ENCODE measurements at places on chromosomes 16 and 17. TPM values are rescaled to one million over a fixed set of nuclear protein-coding genes. Genes with fewer than 3 reads are reported as not detected.

GRCh38 chr16:1820096-1820945, 6.3 kb downstream of the HAGH start:
- DNase-seq, result no peak

DNA sequence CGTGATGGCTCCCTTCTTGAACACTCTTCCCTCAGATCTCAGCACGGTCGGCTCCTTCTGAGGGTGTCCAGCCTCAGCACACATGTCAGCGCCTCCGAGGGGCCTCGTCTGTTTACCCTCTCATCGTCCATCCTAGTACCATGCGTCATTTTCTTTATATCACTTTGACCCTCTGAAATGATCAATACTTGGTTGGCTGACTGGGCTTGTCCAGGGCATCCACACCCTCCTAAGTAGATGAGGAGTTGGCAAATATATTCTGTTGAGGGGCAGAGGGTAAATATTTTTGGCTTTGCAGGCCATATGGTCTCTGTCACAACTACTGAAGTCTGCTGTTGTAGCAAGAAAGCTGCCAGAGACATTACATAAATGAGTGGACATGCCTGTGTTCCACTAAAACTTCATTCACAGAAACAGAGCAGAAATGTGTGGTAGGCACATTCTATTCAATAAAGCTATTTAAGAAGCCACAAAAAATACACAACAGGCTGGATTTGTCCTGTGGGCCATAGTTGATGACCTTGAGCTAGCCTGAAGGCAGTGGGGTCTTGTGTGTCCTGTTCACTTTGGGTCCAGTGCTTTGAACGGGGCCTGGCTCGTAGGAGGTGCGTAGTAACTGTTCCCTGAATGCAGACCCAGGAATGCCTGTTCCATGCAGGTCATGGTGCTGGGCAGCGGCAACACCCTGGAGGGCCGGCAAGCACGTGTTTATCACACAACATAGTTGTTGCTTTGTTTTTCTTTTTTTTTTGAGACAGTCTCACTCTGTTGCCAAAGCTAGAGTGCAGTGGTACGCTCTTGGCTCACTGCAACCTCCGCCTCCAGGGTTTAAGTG, 185.8 kb downstream of the SNX29 start:
- DNase-seq, result no peak

GRCh38 chr16:1913327-1914083, 4.7 kb downstream of the HS3ST6 start:
- no peak for DNase-seq

DNA sequence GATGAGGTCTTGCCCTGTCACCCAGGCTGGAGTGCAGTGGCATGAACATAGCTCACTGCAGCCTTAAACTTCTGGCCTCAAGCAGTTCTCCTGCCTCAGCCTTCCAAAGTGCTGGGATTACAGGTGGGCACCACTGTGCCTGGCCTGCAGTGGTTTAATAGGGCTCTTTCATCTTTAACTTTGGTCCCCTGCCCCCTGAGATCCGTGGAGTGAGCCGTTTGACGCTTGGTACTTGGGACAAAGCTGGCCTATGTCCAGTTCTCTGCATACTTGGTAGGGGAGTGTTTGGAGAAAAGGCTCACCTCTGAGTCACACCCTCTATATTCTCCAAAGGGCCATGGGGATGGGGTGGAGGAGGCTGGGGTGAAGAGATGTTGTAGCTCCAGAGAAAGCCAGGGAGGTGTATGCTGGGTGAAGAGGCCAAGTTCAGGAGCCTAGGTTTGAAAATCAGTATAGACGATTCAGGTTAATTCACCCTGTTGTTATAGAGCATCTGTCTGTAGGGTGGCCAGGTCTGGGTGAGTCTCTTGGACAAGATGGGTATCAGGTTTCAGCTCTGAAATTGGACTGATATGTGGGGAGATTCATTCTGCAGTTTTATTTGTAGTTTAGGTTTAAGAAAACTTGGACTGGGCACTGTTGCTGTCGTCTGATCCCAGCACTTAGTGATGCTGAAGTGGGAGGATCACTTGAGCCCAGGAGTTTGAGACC, 17.6 kb downstream of the ABCC1 start:
- no peak for DNase-seq

DNA sequence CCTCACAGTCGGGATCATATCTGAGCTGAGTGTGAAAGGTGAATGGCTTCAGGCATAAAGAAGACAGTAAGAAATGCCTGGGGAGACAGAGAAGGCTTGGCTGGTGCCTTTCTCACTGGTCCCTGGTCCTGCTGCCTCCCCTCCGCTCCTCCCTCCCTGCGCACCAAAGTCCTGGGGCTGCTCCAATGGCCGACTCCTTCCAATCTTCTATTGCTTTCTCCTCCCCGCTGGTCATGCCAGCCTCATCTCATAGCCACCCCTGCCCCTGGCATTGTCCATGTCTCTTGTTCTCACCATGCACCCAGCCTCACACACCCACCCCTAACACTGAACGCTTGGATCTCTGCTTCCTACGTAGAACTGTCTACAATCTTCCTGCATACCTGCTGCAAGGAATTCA, 18.0 kb downstream of the TLE7 start:
- DNase-seq, result no peak

- no peak for DNase-seq
These were observed 12.5 kb downstream of the DRC3 start for GRCh38 chr17:17985153-17985552.

GRCh38 chr16:84673203-84673535, 24.9 kb downstream of the KLHL36 start:
- no peak for DNase-seq

- DNase-seq, result no peak
These were observed 99.3 kb upstream of the C17orf78 start for GRCh38 chr17:37276475-37276874.

- DNase-seq, result no peak
These were observed 89.6 kb upstream of the MAF start for GRCh38 chr16:79690159-79690558.

- DNase-seq, result no peak
These were observed 128.5 kb downstream of the MRTFB start for GRCh38 chr16:14199624-14200023.

DNA sequence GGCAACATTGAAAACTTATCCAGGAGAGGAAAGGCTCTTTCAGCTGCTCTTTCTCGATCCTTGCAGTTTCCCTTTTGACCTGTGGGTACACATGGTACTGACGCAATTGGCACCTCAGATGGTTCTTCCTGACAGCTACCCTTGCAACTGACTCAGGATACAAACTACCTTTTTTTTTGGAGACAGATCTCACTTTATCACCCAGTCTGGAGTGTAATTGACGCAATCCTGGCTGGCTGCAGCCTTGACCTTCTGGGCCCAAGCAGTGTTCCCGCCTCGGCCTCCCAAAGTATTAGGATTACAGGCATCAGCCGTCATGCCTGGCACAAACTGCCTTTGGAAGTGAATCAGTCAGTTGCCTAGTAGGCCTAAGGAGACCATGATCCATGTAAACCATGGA, 607.2 kb downstream of the WWOX start:
- no peak for DNase-seq

DNA sequence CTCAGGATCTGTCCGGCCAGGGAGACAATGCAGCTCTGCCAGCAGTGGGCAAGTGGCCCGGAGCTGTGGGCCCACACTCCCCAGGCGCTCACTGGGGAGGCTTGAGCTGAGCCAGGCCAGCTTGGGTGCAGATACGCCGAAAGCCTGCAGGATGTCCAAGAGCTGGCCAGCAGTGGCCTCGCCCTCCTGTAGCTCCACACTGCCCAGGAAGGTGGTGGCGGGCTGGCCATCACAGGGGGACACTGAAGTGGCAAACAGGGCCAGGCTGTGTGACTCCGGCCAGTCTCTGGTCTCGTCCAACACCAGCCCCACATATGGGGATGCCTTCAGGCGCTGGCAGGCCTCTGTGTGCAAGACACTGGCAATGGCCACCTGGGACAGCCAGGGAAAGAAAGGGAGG, 9.6 kb downstream of the C17orf113 start:
- DNase-seq, result no peak

DNA sequence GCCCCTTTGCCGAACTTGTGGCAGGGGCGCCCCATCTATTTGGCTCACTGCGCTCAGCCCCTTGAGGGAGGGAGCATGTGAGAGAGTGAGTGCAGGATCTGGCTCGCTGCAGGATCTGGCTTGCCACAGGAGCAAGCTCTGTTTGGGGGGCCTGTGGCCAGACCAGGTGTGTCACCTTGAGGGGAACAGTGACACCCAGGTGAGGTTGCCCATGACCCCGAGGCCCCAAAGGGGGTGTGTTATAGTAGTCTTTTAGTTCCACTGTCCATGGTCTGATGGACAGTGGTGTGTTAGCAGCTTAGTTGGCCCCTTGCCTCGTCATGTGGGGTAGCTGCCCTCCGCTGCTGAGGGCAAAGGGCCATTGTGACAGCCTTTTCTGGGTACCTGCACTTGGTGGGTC, 41.6 kb downstream of the CCDC42 start:
- no peak for DNase-seq

DNA sequence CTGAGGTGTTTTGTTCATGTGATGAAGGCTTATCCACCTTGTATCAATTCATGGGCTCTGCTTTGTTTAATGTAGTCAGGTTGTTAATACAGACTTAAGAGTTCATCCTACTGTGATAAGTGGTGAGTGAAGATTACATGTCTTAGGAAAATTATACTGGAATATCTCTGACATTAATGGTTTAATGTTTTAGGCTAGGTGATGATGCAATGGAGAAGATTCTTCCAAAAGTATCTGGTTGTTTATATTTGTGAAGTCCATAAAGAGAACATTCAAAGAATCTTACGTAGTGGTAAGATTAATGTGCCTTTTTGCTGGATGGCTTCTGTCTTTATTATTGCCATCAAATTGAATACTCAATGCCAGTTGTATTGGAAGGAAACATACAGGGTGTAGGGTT, 236.4 kb downstream of the BCAS3 start:
- DNase-seq, result no peak

PRCD gene
- total RNA-seq, result 2.5 TPM

ASIC2 gene
- not detected for total RNA-seq

RASL10B gene
- total RNA-seq, result 16.0 TPM

MPG gene
- 37.6 TPM for total RNA-seq

All from heart right ventricle (tissue), 16 donors.